ENCODE measurements at places on chromosomes 7 and 10. TPM values are rescaled to one million over a fixed set of nuclear protein-coding genes. Genes with fewer than 3 reads are reported as not detected.

NRP1 gene
- total RNA-seq: 0.40 TPM

GRCh38 chr7:81685270-81685868 lies 84.5 kb downstream of the HGF start:
- no peak overlapping the region for H3K27ac ChIP-seq
- no peaks in the 10 kb centered on the region for H3K27me3 ChIP-seq
- no peaks in the 10 kb centered on the region for H3K36me3 ChIP-seq

GRCh38 chr10:16966991-16967865 lies 150.0 kb upstream of the RSU1 start:
- H3K27me3 ChIP-seq: peaks cover 2% of the 10 kb centered on the region
- peak overlapping the region; percentile 71 for H3K27ac ChIP-seq
- peak overlapping the region; percentile 45 for H3K4me3 ChIP-seq
- H3K36me3 ChIP-seq: peaks cover 3% of the 10 kb centered on the region

- peaks cover 13% of the 10 kb centered on the region for H3K27me3 ChIP-seq
- no peaks in the 10 kb centered on the region for H3K36me3 ChIP-seq
- H3K4me3 ChIP-seq: no peak overlapping the region
- no peaks in the 10 kb centered on the region for H3K4me1 ChIP-seq
Measured at GRCh38 chr7:116698396-116698795, 26.4 kb downstream of the MET start.

- DNase-seq: no peak
- H3K36me3 ChIP-seq: no peaks in the 10 kb centered on the region
- no peak overlapping the region for H3K27ac ChIP-seq
- H3K4me1 ChIP-seq: no peaks in the 10 kb centered on the region
- H3K27me3 ChIP-seq: no peaks in the 10 kb centered on the region
Measured at GRCh38 chr10:25125201-25125611, 49.6 kb upstream of the GPR158 start.

- H3K27me3 ChIP-seq: peaks cover 8% of the 10 kb centered on the region
- H3K4me1 ChIP-seq: no peaks in the 10 kb centered on the region
- DNase-seq: no peak
- no peaks in the 10 kb centered on the region for H3K36me3 ChIP-seq
Measured at GRCh38 chr10:48568131-48568530, 36.7 kb downstream of the ARHGAP22 start.

CFAP46 gene
- not detected for total RNA-seq

GHRHR gene
- not detected for total RNA-seq

DNA sequence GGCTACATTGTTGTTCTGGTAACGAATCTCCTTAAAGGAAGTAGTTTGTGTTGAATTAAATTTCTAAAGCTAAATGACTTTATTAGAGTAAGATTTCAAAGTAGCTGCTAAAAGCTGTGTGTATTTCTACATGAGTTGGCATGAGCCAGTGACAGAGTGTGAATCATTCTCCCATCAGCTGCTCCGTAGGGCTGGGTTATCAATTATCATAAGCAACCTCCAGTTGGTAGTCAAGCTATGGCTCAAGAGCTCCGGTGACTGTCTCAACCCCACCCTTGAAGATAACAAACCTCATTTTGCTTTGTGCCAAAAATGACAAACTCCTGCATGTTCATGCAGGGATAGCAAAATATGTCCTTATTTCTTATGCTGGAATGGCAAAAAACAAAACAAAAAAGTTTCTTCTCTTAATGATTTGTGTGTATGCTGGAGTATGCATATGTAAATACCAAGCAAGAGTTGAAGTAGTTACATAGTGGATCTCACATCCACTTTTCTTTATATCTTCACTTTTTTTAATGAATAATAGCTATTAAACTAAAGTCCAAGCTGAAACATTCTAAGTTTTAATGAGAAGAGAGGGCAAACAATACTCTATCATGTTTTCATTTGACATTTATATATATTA lies 249.4 kb downstream of the CACNA2D1 start:
- no peaks in the 10 kb centered on the region for H3K27me3 ChIP-seq
- no peak overlapping the region for H3K27ac ChIP-seq
- H3K4me1 ChIP-seq: no peaks in the 10 kb centered on the region
- no peak overlapping the region for H3K4me3 ChIP-seq
- DNase-seq: no peak
